ENCODE measurements at places on chromosomes 3 and 15.

- peak; percentile 80 for DNase-seq
These were observed 20.1 kb downstream of the SLC12A8 start for GRCh38 chr3:125192190-125193035.

GRCh38 chr15:59885832-59886231 is 118.3 kb upstream of the FOXB1 start:
- no peak for DNase-seq

- no peak for DNase-seq
These were observed 31.1 kb upstream of the INSYN1 start for GRCh38 chr15:73784291-73784690.

DNA sequence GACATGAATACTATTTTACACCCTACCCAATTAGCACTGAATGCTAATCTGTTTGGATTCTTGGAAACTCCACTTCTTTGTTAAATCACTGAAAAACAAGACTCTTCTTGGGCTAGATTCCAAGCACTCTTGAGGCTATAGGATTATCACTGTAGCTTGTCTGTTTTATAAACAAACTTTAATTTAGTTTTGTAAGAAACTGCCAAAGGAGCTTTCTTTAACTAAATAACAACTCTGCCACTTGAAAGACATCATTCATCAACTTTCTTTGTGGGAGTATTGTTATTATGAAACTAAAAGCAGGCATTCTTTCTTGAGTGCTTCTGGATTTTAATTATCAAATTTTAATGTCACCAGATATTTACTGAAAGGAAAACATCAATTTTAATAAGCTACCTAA is 24.1 kb downstream of the CBLB start:
- DNase-seq, result no peak

DNA sequence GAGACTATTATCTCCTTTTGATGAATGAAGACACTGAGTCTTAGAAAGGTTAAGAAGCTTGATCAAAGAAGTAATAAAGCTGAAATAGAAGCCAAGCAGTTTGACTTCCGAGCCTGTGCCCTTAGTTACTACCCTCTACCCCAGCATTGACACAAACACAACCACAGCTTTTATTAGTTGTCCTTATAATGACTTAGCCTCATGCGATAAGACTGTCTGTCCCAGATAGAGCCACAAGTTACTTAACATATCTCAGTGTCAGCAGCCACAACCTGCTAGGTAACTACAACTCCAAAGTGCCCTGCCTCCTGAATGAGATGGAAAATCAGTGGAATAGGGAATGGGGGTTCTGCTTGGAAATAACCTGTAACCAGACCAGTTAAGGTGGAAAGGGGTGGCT is 781.6 kb upstream of the CFAP20DC start:
- no peak for DNase-seq

GRCh38 chr15:47951781-47952180 is 169.0 kb upstream of the SLC24A5 start:
- DNase-seq, result no peak

DNA sequence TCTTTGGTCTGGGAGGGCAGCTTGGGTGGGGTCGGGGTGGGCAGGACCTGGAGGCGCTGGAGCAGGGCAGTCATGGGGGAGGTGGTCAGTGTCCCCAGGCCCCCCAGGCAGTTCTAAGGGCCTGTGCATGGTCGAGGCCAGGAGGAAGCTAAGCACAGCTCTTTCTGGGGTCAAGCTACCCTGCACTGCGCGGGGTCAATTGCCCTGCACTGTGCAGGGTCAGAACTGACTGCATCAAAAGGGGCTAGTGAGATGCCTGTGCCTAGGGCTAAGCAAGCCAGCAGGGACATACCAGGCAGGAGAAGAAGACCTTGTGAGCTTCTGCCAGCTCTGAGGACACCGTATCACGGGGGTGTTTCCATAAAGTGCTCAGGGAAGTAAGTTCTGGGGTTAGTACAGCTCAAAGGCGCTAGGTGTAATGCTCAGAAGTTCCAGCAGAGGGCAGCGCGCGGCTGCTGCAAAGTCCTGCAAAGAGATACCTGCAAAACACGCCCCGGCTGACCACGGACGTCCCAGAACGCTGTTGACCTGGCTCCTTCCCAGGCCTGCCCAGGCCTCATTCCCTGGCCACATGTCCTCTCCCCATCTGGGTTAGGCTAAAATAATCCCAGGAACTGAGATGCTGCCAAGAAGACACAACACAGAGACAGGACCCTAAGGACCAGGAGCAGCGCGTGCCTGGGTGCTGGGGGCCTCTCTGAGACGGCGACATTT is 18.8 kb upstream of the IQSEC1 start:
- DNase-seq, result peak; percentile 90

GRCh38 chr15:33357845-33358244 is 47.1 kb downstream of the RYR3 start:
- DNase-seq, result no peak
